ENCODE measurements at places on chromosomes 5 and 9. TPM values are rescaled to one million over a fixed set of nuclear protein-coding genes. Genes with fewer than 3 reads are reported as not detected.

PDLIM4 gene
- polyA plus RNA-seq = 31.6 TPM

EGFLAM gene
- 5.9 TPM for polyA plus RNA-seq

AMBP gene
- 43.5 TPM for polyA plus RNA-seq

ACOT12 gene
- 2.2 TPM for polyA plus RNA-seq

BNC2 gene
- 5.4 TPM for polyA plus RNA-seq

- DNase-seq = no peak
Observed at GRCh38 chr9:21943464-21943863, 50.7 kb downstream of the CDKN2A start.

DNA sequence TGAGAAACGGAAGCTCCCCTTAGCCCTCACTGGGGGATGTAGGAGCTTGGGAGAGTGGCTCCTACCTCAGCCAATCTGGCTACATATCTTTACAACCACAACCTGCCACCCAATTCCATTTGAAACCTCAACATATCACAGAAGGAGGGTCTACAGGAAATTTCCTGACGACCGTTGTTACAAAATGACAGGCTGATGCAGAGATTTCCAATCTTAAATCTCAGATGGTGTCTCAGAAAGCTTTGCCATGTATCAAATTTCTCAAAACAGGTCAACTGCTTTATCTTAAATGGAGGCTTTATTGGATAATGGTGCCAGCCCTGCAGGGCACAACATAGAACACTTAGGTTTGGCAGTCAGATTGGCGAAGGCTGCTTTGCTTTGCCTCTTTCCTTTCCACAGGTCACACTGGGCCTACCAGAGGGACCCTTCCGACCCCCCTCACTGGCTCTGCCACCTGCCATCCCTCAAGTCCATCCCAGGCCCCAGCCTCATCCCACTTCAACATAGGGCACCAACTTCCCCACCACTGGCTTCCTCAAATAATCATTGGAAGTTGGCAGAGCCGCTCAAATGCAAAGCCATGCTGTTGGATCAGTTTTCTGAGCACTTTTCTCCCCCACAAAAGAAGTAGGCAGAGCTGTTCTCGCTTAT, 11.1 kb upstream of the SPATA31E1 start:
- peak; percentile 5 for DNase-seq

DNA sequence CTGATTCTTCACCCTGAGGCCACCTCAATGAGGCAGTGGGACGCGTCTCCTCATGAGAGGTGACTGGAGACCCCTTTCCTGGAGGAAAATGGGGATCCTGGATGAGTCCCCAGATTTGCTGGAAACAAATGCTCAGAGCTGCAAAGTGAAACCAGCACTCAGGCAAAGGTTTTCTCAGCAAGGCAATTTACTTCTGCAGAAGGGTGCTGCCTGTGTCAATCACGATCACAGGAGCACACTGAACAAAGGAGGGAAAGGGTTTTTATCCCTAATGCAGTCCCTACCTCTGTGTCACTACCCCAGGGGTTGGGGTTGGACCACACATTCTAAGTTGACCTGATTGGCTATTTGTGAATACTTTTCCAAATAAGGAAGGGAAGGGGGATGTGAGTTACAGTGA, 69.9 kb upstream of the CDK20 start:
- DNase-seq = no peak

GRCh38 chr9:129713402-129713679, 39.5 kb downstream of the PTGES start:
- DNase-seq = no peak

DNA sequence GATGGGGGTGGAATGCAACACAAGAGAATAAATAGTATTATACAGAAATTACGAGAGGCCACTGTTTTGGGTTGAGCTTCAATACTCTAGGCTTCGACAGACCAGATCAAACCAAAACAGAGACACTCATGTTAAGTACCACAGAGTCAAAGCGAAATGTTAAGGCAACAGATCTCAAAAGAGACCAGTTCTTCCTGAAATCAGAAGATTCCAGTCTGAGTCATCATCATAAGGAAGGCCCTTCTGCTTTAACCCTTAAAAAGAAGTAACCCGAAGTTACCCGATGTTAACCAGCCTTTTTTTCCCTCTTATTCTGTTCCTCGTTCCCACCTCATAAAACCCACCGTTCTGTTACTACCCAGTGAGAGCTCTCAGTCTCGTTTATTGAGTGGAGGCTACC, 75.9 kb downstream of the SFXN1 start:
- no peak for DNase-seq

- DNase-seq = peak; percentile 72
Observed at GRCh38 chr5:175195698-175196656, 248.0 kb downstream of the DRD1 start.

GRCh38 chr5:42768106-42768504, 11.5 kb downstream of the CCDC152 start:
- no peak for DNase-seq

- DNase-seq = peak; percentile 80
Observed at GRCh38 chr9:119968836-119969707, 599.8 kb upstream of the BRINP1 start.

GRCh38 chr5:56375011-56375410, 141.9 kb upstream of the ANKRD55 start:
- DNase-seq = no peak

DNA sequence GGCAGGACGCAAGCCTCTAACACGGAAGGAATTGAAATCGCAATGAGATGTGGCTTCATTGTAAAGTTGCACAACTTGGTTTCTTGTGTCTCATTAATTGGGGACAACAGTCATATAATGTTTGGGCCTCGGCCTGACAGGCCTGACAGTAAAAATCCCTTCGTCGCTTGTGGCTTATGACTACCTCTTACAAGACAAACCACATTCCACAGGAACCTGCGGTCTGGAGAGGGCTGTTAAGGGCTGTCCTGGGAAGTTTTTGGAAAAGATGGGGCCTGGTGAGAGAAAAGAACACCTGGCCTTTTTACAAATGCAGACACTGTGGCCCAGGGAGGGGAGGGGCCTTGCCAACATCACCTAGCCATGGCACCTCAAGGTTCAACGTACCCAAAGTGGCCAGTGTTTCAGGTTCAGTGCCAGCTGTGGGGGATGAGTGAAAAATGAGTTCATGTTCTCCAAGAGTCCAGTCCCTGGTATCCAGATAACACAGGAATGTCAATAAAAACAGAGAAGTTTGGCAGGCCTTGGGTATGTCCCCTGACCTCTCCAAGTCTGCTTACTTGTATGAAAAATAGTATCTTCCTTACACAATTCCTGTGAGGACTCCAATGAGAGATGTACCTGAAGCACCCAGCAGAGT, 22.2 kb downstream of the SHB start:
- no peak for DNase-seq

DNA sequence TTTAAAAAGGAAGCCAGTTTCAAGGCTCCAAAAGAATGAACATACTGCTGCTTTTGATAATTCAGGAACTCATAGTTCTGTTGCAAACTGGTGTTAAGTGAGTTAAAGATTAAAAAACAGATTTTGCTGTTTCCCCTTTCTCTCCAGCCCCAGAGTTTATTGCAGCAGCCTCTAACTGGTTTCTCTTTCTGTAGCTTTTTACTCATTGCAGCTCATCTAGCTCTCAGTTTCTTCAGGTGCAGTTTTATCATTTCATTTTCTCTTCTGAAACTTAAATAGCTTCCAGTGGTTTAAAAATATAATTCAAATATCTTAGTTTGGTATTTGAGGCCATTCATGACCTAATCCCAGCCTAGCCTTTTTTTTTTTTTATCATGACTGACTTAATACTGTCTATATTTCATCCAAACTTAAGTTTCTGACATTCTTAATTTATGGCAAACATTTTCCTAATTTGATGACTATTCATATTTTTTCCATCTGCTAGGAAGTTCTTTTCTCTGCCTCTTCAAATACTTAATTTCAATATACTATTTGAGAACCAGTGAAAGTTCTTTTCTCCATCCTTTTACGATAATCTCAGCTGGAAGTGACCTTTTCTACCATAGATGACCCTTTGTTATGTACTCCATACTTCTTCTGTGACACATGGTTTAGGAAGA, 252.7 kb upstream of the GRIA1 start:
- DNase-seq = no peak

- no peak for DNase-seq
Observed at GRCh38 chr9:134784577-134785305, 95.9 kb upstream of the FCN2 start.

GRCh38 chr9:31908891-31909480, 475.5 kb upstream of the ACO1 start:
- DNase-seq = no peak

DNA sequence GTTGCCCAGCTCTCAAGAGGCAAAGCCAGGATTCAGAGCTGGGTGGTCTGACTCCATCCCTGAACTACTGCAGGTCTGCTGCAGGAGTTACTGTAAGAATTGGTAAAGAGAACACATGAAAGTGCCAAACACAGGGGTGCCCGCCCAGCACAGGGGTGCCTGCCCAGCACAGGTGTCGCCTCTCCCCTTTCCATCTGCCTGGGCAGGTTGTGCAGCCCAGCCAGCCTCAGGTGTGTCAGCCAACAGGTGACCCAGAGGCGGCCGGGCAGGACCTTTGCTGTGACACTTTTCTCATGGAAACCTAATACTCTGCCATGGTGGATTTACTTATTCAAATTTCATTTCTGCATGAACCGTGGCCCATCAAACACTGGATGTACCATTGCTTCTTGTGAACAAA, 289.7 kb upstream of the IRX4 start:
- no peak for DNase-seq

DNA sequence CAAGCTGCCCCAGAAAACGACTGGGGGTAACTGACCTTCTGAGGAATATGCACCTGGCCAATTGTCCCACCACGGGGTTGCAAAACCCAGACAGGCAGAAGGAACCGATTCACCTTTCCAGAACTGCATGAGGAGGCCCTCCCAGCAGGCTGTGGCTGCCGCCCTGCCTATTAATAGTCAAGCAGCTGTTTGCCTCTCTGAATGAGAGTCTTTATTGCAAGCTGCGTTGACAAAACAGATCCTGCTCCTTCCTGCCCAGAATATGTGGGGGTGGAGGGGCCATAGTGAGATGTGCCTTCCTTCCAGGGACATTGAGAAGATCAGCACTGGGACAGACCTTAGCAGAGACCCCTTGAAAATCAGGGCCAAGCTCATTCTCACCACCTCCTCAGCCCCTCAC, 18.3 kb upstream of the TCOF1 start:
- DNase-seq = no peak

DNA sequence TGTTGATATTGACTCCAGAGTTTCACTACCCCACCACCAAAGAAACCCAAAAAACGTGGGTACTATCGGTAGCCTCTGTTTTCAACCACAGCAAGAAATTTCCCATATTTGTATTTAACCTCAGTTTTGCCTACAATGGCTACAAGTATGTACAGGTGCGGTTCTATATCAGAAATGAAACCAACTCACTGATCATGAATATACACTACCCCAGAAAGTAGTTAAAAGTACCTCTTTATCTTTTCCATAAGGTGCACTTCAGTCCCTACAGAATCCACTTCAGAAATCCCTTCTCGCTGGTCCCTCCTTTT, 140.6 kb upstream of the SLC12A2 start:
- DNase-seq = no peak

Measured in kidney (tissue), 22 donors.